DND-41 (cell line): ENCODE measurements at places on chromosomes 3 and 15.

- DNase-seq, result no peak
Measured at GRCh38 chr3:100006570-100007271, 107.6 kb downstream of the FILIP1L start.

DNA sequence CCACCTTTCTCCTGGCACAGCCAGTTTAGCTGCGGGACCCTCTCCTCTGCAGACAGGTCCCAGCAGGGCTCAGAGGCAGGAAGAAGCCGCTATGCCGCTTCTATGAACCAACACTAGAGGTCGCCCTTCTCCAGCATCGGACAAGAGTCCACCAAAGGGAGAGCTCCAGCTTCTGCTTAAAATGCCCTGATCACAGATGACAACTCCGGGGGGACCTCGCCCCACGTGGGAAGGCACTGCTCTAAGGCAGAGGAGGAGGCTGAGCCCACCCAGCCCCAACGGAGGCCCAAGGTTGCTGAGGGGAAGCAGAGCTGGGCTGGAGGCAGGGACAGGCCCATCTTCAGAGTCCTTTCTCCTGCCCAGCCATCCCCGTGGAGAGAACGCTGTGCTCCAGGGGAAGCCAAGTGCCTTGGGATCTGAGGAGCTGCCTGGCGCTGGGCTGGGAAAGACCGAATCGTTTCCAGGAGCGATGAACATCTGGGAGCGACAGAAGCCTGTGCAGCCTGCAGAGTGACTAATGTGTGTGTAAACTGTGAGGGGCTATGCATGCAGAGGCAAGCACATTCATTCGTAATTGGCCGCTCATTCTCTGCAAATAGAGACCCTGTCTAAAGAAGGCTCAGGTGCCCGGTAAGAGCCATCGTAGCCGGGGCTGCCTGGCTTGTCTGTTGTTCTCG lies 43.5 kb upstream of the BDH1 start:
- peak; percentile 91 for DNase-seq

DNA sequence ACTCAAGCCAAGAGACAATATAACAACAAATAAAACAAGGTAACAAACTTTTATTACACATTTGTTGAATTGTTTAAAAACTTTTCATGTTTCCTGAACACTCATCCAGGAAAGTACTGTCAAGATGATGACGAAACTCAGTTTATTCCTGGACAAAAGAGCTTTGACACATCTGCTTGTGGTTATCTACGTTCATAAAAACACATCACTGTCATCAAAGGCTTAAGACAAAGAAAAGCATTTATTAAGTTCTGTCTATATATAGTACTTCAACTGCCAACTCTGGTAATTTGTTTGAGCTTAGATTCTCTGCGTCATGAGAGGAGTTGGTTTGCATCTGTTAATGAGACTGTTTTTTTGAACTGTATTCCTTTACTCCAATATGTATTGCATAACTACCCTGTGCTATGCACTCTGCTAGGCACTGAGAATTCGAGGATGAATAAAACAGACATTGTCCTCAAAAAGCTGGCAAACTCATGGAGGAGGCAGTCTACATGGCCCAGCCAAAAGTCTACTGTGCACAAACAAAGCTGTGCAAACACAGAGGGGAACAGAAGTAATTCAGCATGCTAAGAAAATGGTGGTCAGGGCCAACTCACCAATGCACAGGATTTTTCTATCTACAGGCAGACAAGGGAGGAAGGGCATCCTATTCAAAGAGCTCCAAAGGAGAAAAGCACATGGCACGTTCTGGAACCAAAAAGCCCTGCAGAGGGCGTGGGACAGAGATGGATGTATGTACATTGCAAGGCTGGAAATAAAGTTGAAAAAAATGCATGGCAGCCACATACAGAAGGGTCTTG lies 21.5 kb downstream of the PLD1 start:
- DNase-seq, result no peak

- DNase-seq, result peak; percentile 69
Measured at GRCh38 chr15:40782609-40783227, 12.9 kb downstream of the C15orf62 start.

DNA sequence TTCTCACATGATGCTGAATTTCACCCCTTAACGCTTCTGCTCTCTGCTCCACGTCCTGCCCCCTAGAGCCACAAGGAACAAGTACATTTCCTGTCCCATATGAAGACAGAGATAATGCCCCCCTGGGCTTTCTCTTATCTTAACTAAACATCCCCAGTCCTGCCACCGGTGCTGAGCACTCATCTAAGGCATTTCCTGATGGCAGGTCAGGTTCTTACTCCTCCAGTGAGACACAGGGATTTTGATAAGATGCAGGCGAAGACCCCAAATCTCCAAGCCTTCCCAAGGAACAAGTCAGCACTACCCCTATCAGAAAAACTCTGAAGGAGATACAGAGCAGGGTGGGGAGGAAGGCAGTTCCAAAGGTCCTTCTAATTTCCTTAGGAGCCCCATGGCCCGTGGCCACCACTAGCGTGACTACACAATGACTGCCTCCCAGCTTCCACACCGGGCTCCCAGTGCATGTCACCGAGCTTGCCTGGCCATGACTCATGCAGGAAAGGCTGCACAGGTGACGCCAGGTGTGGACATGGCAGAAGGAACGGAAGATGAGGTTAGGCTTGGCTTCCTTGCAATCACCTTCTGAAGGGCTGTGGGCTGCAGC lies 152.9 kb downstream of the XXYLT1 start:
- no peak for DNase-seq

- no peak for DNase-seq
Measured at GRCh38 chr15:62684123-62684808, 358.3 kb upstream of the TPM1 start.

DNA sequence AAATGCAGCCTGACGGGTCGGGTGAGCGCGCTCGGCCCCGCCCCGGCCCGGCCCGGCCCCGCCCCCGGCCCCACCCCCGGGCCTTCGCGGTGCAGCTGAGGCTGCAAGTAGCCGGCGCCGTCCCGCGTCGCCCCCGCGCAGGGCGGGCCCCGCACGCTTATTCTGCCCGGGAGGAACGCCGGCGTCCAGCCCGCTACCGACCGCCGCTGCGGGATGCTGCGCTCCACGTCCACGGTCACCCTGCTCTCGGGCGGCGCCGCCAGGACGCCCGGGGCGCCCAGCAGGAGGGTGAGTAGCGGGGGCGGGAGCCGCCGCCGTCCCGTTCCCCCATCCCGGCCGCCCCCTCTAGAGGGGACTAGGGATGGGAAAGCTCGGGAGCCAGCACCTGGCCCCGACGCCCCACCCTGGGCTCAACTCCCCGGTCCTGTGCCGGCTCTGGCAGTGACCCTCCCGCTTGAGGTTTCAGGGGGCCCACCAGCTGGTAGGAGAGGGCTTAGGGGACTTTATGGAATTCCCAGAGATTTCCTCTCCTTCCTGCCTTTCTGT lies at the start of gene MYZAP:
MYZAP (plus strand) TSS at position 83 of the 546 bp plus-strand sequence; CDS start at position 214, 131 bp downstream.
- DNase-seq, result no peak
